Memory B cell (primary cell): ENCODE measurements at places on chromosomes 16 and 17.

- DNase-seq, result no peak
These were observed 23.8 kb downstream of the OSBPL7 start for GRCh38 chr17:47797797-47798196.

DNA sequence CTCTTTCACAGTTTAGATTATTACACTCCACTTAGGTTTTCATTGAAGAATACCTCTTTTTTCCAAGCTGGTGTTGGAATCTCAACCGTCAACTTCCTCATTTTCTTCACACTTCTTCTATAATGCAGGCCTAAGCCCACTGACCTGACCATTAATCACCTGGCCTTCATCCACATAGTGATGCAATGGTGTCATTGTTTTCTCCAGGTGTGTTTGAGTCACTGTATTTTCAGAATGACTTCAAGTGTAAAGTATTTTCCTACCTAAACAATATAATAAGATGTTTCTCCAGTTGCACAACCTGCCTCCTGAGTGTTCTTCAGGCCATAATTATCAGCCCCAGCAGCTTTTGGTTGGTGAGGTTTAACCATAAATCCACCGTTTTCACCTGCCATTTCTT lies 1675.1 kb downstream of the TP53TG3F start:
- DNase-seq, result no peak

DNA sequence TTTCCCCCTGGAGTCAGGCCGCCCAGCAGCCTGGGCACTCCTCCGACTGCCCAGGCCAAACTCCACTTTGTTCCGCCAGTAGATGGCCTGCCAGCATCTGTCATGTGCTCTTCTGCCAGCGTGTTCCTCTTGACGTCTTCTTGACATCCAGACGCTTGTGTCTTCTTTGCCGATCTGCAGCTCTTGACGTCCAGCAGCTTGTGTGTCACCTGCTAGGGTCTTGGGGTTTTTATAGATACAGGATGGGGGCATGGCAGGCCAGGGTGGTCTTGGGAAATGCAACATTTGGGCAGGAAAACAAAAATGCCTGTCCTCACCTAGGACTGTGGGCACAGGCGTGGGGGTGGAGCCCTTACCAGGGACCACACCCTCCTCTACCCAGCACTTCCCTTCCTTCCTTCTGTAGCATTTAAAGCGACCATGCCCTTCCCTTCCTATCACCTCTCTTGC lies 88.7 kb downstream of the BMERB1 start:
- DNase-seq, result no peak

- DNase-seq, result no peak
These were observed 144.7 kb downstream of the ENGASE start for GRCh38 chr17:79219208-79219935.

DNA sequence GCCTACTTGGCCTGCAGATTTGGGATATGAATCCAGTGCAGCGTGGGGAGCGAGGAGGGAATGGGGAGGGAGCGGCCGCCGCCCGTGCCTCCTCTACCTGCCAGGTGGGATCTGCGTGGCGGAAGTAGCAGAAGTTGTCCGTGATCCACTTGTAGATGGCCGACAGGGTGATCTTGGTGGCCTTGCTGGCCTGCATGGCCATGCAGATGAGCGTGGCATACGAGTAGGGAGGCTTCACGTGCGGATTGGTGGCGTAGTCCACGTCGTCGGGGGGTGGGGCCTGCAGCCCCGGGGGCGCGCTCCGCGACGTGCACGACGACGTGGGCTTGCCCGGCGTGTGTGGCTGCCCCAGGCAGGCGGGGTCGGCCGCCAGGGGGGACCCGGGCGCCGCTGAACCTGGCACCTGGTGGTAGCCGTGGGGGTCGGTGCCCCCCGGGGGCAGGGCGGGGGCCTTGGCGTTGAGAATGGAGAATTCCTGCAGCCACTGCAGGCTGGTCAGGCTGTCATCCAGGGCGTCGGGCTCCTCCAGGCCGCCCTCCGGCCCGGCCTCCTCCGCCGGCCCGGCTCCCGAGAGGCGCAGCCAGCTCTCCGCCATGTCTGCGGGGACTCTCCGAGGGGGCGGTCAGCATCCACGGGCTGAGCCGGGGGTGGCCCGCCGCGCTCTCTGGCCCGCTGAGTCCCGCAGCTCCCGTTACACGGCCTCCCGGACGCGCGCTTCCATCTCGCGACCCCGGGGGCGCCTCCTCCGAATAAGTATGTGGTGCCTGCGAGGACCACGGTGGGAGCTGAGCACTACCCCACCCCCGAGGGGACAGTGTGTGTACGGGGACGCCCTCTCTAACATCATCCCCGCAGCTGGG lies 1.0 kb downstream of the FOXJ1 start:
- peak; percentile 51 for DNase-seq

DNA sequence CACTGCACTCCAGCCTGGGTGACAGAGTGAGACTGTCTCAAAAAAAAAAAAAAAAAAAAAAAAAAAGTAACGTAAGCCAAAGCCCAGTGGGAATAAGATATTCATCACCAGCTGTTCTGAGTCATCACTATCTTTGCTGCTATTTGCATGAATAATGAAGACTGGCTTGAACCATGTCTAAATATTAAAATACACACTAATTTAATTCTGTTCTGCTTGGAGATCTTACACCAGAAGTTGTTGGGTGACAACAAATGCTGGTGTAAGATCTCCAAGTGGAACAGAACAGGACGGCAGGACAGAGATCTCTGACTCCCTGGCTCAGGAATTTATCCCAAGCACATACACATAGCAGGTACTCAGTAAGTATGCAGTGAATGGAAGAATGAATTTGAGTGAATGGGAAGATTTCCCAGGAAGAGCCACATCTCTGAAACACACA lies 19.6 kb downstream of the DNAH17 start:
- no peak for DNase-seq
